ENCODE measurements at places on chromosomes 1 and 21.

- no peak for DNase-seq
Measured at GRCh38 chr1:50098591-50099021, 10.1 kb upstream of the ELAVL4 start.

GRCh38 chr1:65953170-65953569, 160.5 kb downstream of the PDE4B start:
- no peak for DNase-seq

DNA sequence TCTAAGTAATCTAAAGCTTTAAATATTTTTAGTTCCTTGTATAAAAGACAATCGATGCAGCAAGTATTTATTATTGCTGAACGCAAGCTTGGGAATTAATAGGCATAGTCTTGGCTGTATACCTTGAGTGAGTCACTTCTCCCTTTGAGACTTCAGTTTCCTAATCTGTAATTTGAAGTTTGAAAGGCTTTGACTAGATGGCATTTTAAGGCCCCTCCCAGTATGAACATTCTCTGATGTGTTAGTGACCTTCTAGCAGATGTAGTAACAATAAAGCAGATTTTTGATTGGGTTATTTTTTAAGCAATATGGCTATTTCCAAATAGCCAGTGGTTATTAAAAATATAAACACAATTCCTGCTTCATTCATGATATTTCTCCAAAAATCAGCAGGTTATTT, 58.2 kb downstream of the DUSP10 start:
- DNase-seq = no peak

GRCh38 chr1:17503146-17503545, 36.4 kb upstream of the ARHGEF10L start:
- no peak for DNase-seq

DNA sequence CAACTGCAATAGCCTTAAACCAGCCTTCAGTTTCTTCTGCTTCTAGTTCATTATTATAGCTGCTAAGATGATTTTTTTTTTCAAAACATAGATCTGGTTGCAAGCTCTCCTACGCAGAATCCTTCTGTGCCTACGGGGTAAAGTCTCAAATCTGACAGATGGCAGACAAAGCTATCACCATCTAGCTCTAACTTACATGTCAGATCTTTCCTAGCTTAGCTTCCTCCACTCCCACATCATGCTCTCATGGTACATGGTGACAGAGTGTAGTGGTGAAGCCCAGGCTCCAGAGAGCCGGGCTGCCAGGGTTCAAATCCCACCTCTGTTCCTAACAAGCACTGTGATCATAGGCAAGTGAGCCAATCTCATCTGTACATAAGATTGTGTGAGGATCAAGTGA, 24.2 kb upstream of the GUCA2B start:
- DNase-seq = no peak

- DNase-seq = no peak
Measured at GRCh38 chr1:73564294-73564693, 633.7 kb downstream of the LRRIQ3 start.

- DNase-seq = no peak
Measured at GRCh38 chr1:12113433-12114339, 50.6 kb downstream of the TNFRSF8 start.

GRCh38 chr1:173503391-173503790, 26.3 kb downstream of the PRDX6 start:
- no peak for DNase-seq

GRCh38 chr1:22930240-22930912, 42.3 kb downstream of the LACTBL1 start:
- no peak for DNase-seq

DNA sequence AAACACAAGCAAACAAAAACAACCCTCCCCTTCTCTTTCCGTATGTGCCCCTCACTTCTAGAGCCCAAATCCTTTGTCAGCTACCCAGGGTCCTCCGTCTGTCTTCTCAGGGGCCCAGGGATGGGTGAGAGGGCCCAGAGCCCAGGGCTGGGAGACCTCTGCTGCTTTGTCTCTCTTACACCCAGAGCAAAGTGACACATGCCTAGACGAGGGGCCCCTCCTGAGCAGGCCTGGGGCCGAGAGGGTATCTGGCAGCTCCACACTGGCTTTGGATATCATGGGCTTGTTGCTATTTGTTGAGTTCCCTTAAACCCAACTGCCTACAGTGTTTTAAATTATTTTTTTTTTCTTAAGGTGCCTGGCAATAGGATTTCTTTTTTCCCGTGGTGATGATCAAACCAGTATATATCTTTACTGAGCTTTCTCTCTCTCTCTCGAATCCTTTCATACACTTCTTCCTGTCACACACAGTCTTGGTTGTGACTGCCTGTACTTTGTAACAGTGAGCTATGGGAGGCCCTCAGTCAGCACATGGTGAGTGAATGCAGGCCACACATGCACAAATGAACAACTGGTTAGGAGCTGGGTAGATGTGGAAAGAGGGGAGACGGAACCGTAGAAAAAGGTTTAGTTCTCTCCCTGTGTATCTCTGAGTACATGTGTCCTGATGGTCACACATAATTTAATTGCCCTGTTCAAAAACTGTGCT, 14.5 kb downstream of the RASSF5 start:
- DNase-seq = no peak

DNA sequence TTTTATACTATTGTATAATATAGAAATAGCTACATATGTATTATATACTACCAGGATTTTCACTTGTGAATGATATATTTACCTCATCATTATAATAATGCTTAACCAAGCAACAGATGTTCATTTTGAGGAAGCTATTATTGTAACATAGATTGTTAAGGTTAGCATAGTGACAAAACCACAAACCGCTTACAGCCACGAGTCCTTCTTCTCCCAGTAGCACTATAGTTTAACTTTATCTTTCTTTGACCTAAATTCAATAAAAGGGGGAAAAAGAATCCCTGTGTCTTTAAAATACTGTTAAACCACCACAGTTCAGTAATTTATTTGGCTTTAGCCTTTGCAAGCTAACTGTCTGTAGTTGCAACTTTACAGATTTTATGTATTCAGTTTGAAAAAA, 1039.4 kb upstream of the B3GALT2 start:
- DNase-seq = no peak

DNA sequence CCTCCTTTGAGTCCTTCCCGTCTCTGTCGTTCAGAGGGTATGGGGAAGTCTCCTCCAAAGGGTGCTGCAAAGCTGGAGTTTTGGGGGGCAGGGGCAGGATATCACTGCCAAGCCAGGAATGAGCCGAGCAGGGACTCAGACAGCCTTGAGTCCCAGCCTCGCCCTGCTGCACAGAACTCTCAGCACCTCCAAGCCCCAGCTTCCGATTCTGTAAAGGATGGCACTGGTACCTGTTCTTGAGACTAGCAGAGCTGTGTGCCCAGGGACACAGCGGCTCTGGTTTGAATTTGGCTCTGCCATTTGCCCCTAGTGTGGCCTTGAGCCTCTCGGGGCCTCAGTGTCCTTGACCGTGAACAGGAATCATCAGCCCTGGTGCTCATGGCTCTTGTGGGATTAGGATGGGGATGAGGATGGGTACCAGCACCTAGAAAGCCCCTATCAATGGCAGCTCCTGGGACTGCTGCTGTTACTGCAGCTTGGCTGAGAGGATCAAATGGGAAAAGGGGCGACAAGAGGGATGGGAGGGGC, 1.5 kb upstream of the FBLIM1 start:
- no peak for DNase-seq

DNA sequence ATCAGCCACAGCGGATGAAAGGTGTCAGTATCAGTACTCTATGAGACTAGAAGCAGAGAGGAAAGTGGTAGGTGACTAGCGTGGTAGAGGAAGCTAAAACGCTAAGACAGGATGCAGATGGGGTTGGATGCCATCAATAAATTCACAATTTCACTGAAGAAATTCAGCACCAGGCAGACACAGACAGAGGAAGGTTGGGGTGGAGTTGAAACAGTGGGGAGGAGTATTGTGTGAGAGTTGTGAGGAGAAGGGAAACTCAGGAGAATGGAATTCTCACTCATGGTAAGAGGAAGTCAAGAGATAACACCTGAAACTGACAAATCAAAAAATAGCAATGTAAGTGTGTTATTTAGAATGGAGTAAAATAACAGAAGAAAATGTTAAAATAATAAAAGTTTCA, 208.5 kb upstream of the DAB1 start:
- no peak for DNase-seq

GRCh38 chr1:172480431-172480830, 36.6 kb upstream of the PIGC start:
- no peak for DNase-seq

DNA sequence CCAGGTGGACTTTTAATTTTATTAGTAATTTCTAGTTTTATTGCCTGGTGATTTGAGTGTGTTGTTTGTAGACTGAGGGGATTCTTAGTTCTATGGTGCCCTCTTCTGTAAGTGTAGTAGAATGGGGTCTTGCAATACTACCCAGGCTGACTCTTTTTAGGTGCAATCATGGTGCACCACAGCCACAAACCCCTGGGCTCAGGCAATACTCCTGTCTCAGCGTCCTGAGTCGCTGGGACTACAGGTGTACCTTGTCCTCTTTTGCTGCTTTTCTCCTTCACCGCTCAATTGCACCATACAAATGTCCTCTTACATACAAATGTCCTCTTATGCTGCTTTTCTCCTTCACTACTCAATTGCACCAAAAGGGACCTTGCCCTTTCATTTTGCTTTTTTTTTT, 43.1 kb downstream of the SCP2 start:
- no peak for DNase-seq

GRCh38 chr21:33899199-33899598, 16.4 kb downstream of the ATP5PO start:
- DNase-seq = no peak

DNA sequence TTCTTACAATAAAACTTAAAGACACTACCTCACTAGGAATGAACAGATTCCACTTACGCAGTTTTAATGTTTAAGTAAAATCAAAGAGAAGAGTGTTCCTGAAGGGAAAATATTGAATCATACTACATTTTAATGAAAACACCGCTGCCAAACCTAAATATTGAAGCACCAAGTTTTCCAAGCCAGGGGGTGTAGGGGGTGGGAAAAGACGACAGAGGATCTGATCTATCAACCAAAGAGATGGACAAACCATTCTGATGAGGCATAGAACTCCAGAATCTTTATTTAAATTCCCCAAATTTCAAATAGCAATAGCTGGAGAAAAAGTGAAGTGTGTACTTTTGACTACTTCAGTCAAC, 1.2 kb downstream of the ELK4 start:
- no peak for DNase-seq

GRCh38 chr21:14454016-14455009, 71.4 kb upstream of the HSPA13 start:
- DNase-seq = no peak

DNA sequence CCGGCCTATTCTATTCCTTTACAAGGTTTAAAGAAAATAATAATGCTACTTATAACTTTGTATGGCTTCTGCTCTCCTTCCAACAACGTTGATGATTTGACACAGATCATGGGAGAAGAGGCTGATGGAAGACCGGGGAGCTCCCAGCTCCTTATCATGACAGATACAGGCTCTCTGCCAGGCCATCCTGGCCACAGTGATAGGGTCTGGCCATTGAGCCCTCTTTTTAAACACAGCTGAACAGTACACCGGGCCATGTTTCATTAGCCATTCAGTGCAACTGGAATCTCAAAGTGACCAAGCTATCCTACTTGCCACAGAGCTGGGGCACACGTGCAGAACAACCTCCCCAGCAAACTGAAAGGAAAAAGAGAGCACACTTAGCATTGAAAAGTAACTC, 34.9 kb downstream of the DNAJC11 start:
- no peak for DNase-seq

GRCh38 chr1:242522304-242522945, 2.1 kb downstream of the PLD5 start:
- no peak for DNase-seq

- no peak for DNase-seq
Measured at GRCh38 chr21:41848958-41849580, 30.1 kb downstream of the PRDM15 start.

DNA sequence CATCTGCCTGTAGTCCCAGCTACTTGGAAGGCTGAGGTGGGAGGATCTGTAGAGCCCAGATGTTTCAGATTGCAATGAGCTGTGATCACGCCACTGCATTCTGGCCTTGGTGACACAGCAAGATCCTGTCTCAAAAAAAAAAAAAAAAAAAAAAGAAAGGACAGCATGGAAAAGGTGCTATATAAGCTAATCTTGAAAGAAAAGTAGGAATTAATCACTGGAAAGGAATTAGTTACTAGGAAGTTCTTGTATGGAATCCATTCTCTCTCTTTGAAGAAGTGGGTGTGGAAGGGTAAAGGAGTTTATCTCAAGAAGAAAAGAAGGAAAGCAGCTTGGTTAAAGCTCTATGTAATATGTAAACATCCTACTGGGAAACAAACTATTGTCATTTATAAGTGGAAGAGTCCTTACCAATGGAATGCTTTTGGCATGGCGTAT, 339.2 kb downstream of the DPYD start:
- no peak for DNase-seq

- no peak for DNase-seq
Measured at GRCh38 chr1:10242811-10243210, 32.4 kb downstream of the KIF1B start.

DNA sequence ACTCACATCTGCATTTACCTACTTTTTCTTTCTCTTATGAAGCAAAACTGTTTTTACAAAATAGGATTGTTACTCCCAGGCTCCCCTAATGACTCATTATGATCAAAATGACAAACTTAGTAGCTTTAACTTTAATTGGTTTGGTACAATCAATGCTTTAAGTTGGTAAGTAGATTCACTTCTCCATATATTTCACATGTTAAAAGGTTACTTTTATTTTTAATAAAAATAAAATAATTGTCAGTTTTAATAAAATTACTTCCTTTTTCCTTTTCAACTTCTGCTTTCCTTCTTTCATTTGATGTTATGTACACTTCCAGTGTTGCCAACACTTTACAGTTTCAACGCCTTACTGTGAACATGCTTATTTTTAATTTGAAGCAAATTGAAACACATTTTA, 477.6 kb downstream of the SETD4 start:
- DNase-seq = no peak

- no peak for DNase-seq
Measured at GRCh38 chr1:7536891-7537591, 234.1 kb upstream of the VAMP3 start.

GRCh38 chr1:167280912-167281311, 60.2 kb downstream of the POU2F1 start:
- no peak for DNase-seq

DNA sequence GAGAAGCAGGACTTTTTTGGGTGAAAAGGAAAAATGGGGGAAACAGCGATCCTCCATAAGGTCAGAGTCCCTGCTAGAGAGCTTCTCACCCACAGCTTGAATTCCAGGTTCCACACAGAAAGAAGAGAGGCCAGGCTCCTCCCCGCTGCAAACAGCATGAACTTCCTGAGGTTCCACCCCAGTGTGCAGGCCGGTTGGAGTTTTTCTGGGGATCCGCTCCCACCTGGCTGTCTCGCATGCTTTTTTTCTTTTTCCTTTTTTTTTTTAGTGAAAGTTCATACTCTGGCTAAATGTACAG, 595.1 kb upstream of the ZP4 start:
- DNase-seq = no peak

GRCh38 chr1:58852731-58853485, 69.1 kb upstream of the JUN start:
- no peak for DNase-seq

- no peak for DNase-seq
Measured at GRCh38 chr21:21436012-21436534, 437.9 kb downstream of the NCAM2 start.

- DNase-seq = no peak
Measured at GRCh38 chr1:208240662-208241355, 3.4 kb downstream of the PLXNA2 start.

Data from stimulated activated CD4-positive, alpha-beta T cell treated with anti-CD3 and anti-CD28 coated beads, Interleukin-1b, Interleukin-23, amount 100 ng/mL, for 1 hour (primary cell).